Fibroblast of villous mesenchyme (primary cell): ENCODE measurements at places on chromosomes 12 and 14. TPM values are rescaled to one million over a fixed set of nuclear protein-coding genes. Genes with fewer than 3 reads are reported as not detected.
A peak's percentile ranks its signal among the peaks of the same experiment; 100 is the strongest.

DNA sequence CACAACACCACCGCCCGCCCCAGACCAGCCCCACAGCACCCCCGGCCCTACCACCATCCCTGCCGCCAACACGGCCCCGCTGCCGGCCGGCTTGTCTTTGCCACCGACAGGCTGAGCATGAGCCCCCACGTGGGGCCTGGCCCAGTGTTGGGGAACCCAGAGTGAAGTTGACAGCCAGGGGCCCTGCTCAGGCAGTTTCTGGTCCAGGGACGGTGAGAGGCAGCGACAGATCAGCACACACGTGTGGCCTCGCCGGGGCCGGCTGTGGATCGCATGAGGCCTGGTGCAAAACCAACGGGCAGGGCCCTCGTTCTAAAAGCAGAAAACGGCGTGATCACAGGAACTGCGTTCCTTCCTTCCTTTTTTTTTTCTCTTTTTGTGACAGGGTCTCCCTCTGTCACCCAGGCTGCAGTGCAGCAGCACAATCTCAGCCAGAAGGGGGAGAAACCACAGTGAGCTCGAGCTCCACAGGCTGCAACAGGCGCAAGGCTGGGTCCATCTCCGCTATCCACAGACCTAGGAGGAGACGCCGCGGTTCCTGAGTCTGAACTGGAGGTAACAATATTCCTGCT, 50.5 kb upstream of the FBRSL1 start:
- no peak for DNase-seq

- no peak for DNase-seq
Observed at GRCh38 chr12:52517888-52518287, 2.3 kb downstream of the KRT5 start.

DNA sequence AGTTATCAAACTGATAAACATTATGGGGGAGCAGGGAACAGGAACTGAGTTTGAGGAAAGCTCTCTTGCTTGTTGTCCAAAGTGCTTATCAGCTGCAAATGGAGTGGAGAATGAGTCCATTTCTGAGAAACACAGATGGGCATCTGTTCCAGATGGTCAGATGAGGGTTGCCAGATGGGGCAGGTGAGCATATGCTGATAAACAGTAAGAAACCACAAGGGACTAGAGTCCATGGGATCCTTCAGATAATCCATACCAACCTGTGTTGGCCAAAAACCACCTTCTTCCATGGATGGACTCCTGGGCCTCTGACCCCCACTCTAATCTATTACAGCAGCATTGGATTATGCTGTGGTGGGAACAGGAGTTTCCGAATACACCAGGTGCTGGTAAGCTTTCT, 38.3 kb downstream of the GNS start:
- no peak for DNase-seq

DNA sequence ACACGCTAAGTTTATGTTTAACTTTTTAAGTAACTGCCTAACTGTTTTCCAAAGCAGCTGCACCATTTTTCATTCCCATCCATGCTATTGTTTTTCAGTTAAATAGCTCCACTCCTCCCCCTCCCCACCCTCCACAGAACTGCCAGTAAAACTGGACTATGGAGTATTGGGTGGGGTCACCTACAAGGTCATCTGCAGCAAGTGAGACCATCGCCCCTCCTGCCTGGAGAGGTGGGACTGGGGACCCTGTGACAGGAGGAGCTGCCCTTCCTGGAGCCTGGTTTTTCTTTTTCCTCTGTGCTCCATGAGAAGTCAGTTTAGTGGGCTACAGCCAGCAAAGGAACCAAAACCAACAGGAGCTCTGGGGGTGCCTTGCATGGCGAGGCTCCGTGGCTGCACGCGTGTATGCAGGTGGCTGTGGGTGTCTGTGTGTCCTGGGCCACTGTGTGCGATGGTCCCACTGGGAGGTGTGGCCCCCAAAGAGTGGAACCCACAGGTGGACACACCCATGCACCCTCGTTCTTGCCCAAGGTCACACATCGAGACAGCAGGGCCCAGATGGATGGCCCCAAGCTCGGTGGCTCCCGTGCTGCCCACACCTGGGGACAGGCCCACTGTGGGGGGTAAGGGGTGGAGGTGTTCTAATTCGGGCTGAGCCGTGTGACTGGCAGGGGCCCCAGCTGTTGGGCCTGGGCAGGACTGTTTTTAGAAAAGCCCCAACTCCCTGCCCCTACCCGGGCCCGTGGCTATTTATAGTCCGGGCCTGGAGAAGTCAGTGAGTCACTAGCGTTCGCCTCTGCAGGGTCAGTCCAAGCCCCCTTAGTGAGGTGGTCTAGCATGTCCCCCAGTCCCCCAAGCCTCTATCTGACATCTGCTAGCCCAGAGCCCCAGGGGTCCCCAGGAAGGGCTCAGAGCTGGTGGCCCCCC, 2.3 kb upstream of the ADSS1 start:
- no peak for DNase-seq

GRCh38 chr12:56105609-56105902, 1.2 kb downstream of the PA2G4 start:
- no peak for DNase-seq

DNA sequence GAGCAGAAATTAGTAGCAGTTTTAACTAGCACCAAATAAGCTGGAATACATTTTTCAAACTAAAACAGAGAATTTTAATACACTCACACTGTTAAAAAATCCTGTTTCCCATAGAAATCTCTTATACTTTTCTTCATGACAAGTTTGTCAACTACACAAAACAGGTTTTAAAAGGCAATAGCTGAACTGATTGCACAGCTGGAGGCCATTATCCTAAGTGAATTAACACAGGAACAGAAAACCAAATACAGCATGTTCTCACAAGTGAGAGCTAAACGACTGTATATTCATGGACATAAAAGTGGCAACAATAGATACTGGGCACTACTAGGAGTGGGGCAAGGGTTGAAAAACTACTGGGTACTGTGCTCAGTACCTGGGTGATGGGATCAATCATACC, 11.6 kb upstream of the HAL start:
- DNase-seq = no peak

- DNase-seq = no peak
Observed at GRCh38 chr12:3587402-3588013, 96.5 kb downstream of the PRMT8 start.

DNA sequence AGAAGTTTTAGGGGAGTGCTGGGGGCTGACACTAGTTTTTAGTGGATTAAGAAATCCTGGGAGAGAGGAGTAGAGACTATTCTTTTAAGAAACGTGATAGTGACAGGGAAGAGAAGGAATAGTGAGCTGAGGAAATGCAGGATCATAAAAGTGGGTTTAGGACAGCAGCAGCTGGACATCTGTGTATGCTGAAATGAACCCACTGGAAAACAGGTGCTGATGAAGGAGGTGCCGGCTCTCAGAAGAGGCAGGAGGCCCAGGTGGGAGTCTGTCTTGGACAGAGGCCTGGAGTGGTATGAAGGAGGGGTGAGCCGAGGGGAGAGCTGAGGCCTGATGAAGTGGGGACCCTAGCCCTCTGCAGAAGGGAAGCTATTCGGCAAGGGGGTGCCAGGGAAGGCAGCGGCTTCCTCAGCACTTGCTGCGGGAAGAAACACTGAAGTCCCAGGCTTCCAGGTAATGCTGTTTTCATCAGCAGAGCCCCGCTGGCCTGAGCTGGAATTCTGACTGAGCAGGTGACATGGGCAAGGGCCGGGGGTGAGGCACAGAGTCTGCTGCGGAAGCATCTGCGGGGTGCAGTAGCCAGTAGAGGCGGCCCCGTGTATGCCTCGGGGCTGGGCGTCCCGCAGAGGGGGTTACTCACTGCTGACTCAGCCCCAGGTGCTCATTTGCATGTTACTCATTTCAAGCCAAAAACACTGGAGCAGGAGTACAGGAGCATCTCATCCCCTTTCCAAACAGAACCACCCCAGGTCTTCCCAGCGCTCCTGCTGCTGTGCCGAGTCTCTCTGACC, 89.7 kb downstream of the TMCC3 start:
- peak; percentile 34 for DNase-seq

DNA sequence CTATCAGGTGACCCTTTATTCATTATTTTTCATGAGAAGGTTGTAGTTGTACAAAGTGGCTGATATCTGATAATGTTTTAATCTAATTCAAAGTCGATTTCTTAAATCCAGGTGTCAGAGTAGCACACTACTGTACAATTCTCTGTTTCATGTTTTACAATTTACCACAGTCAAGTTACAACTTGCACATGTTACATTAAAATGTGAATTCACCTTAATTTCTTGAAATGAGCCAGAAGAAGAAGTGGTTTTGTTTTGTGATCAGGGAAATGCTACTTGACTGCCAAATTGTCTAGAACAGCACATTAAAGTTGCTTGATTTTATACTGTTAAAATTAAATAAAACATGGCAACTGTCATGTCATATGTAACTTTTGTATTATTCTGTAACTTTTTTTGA, 23.2 kb downstream of the LRRK2 start:
- no peak for DNase-seq

- peak; percentile 66 for DNase-seq
Observed at GRCh38 chr12:89948271-89949175, 239.9 kb upstream of the ATP2B1 start.

DNA sequence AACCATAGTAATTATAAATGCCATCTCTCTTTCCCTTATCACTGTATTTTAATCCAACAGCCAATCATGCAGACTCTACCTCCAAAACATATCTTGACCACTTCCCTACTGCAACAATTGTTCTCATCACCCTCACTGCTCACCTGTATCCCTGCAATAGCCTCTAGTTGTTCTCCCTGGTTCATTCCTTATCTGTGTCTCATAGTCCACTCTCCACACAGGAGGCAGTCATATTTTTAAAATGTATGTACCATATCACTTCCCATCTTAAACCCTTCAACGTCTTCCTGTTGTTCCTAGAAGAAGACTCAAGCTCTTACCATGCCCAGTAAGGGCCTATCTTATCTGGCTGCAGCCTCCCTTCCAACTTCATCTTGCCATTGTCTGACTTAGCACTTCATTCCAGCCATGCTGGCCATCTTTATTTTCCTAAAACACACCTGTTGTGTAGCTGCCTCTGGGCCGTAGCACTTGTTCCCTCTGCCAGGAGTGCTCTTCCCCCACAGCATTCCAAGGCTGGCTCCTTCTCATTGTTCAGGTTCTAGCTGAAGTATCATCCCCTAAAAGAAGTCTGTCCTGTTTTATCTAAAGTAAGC, 27.8 kb upstream of the BHLHE41 start:
- DNase-seq = no peak

GRCh38 chr14:102333795-102334705, 14.5 kb downstream of the ZNF839 start:
- no peak for DNase-seq

Gene CDKL1
- total RNA-seq = 8.7 and 12.1 TPM in 2 replicates

Gene P2RX2
- not detected in 2 replicates for total RNA-seq

Gene POTEM
- not detected in 2 replicates for total RNA-seq

Gene GARIN6
- not detected in 2 replicates for total RNA-seq

Gene ERBB3
- total RNA-seq = 0.32 and 1.7 TPM in 2 replicates

Gene TRHDE
- total RNA-seq = 20.9 and 33.7 TPM in 2 replicates

Gene ING4
- total RNA-seq = 23.8 and 25.5 TPM in 2 replicates

Gene BDKRB2
- 51.5 and 105 TPM in 2 replicates for total RNA-seq

Gene RHOJ
- 0.43 and 4.8 TPM in 2 replicates for total RNA-seq
